Nasal cavity respiratory epithelium epithelial cell of viscerocranial mucosa (primary cell): ENCODE measurements at places on chromosomes 12 and 14. TPM values are rescaled to one million over a fixed set of nuclear protein-coding genes. Genes with fewer than 3 reads are reported as not detected.

Gene RPGRIP1
- not detected in 2 replicates for total RNA-seq

Gene TBX3
- total RNA-seq = 0.21 and 2.4 TPM in 2 replicates

Gene PELI2
- 1.0 and 6.4 TPM in 2 replicates for total RNA-seq

Gene TRHDE
- total RNA-seq = under 0.01 and 0.21 TPM in 2 replicates

Gene REC8
- total RNA-seq = 1.4 and 1.9 TPM in 2 replicates

Gene SDR9C7
- 0.28 and 2.7 TPM in 2 replicates for total RNA-seq

Gene CLEC4C
- total RNA-seq = not detected in 2 replicates

Gene STYK1
- total RNA-seq = 1.4 and 2.8 TPM in 2 replicates

Gene HOXC9
- not detected in 2 replicates for total RNA-seq

Gene RPL10L
- total RNA-seq = not detected in 2 replicates

Gene KCNA5
- not detected in 2 replicates for total RNA-seq

Gene INHBC
- total RNA-seq = not detected in 2 replicates

Gene SPTB
- total RNA-seq = not detected in 2 replicates

Gene TAS2R20
- total RNA-seq = 0.34 and 6.2 TPM in 2 replicates

Gene IAPP
- not detected in 2 replicates for total RNA-seq

Gene EML5
- total RNA-seq = 0.78 and 1.4 TPM in 2 replicates

Gene SLC38A2
- total RNA-seq = 1,092 and 1,537 TPM in 2 replicates

Gene OR6C2
- total RNA-seq = not detected in 2 replicates

Gene RNASE3
- not detected in 2 replicates for total RNA-seq

Gene TNS2
- 0.34 and 3.1 TPM in 2 replicates for total RNA-seq

Gene CDKN3
- 0.28 and 5.5 TPM in 2 replicates for total RNA-seq

Gene SOAT2
- not detected in 2 replicates for total RNA-seq

Gene ALX1
- total RNA-seq = under 0.01 and 0.14 TPM in 2 replicates

Gene SLC38A4
- 1.0 and 2.8 TPM in 2 replicates for total RNA-seq

Gene TAS2R31
- total RNA-seq = 0.68 and 5.6 TPM in 2 replicates

Gene PTHLH
- 43.7 and 276 TPM in 2 replicates for total RNA-seq

Gene CLMN
- total RNA-seq = 5.8 and 8.2 TPM in 2 replicates

Gene KCNH5
- not detected in 2 replicates for total RNA-seq

Gene TAS2R13
- total RNA-seq = under 0.01 and 3.3 TPM in 2 replicates

Gene PLEKHH1
- 2.7 and 5.5 TPM in 2 replicates for total RNA-seq

Gene DLK1
- total RNA-seq = not detected in 2 replicates

Gene CEBPE
- not detected in 2 replicates for total RNA-seq
